Effector memory CD4-positive, alpha-beta T cell (primary cell): ENCODE measurements at places on chromosomes 3 and 15.

GRCh38 chr3:64056606-64057180 is 33.4 kb upstream of the PSMD6 start:
- H3K36me3 ChIP-seq = no peaks in the 10 kb centered on the region
- no peaks in the 10 kb centered on the region for H3K4me1 ChIP-seq
- H3K4me3 ChIP-seq = no peak overlapping the region

DNA sequence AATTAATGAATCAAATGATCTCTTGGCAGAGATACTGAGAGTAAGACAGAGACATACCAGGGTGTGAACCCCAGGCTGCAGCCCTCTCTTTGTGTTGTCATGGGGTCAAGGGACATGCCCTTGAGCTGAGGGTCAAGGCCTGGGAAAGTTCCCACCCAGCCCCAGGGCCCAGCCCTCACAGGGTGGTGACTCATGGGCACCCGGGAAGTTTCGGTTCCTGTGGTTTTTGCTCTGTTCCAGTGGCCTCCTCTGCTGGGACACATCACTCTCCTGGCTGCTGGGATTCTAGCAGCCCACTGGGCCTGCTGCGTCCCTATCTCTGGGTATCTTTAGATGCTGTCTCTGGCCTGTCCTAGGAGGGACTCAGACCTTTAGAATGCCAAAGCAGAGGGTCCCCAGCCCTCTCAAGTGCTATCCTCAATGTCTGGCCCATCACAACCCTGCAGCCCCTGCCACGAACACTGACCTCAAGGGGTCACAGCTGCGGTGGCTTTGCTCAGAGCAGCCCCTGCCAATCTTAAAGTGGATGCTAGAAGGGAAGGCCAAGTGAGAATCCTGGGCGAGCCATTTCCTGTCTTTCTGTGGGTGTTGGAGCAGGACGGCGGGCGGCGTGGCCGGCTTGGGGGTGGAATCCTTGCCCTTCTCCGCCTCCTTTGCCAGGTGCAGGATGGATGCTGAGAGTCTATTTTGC is 148.4 kb upstream of the TLE3 start:
- no peak overlapping the region for H3K27ac ChIP-seq
- no peak for DNase-seq
- H3K27me3 ChIP-seq = no peaks in the 10 kb centered on the region
- H3K36me3 ChIP-seq = no peaks in the 10 kb centered on the region

GRCh38 chr15:25345943-25346342 is 92.9 kb downstream of the UBE3A start:
- H3K4me3 ChIP-seq = no peak overlapping the region
- no peaks in the 10 kb centered on the region for H3K27me3 ChIP-seq
- DNase-seq = no peak
- H3K36me3 ChIP-seq = peaks cover 12% of the 10 kb centered on the region

GRCh38 chr3:160746976-160747375 is 9.1 kb upstream of the PPM1L start:
- no peak overlapping the region for H3K27ac ChIP-seq
- H3K4me3 ChIP-seq = no peak overlapping the region
- no peak for DNase-seq
- no peaks in the 10 kb centered on the region for H3K4me1 ChIP-seq

- H3K36me3 ChIP-seq = no peaks in the 10 kb centered on the region
- no peak for DNase-seq
- H3K4me3 ChIP-seq = no peak overlapping the region
- peaks cover 6% of the 10 kb centered on the region for H3K27me3 ChIP-seq
- no peaks in the 10 kb centered on the region for H3K4me1 ChIP-seq
These were observed 219.3 kb upstream of the PRICKLE2 start for GRCh38 chr3:64444490-64445108.

DNA sequence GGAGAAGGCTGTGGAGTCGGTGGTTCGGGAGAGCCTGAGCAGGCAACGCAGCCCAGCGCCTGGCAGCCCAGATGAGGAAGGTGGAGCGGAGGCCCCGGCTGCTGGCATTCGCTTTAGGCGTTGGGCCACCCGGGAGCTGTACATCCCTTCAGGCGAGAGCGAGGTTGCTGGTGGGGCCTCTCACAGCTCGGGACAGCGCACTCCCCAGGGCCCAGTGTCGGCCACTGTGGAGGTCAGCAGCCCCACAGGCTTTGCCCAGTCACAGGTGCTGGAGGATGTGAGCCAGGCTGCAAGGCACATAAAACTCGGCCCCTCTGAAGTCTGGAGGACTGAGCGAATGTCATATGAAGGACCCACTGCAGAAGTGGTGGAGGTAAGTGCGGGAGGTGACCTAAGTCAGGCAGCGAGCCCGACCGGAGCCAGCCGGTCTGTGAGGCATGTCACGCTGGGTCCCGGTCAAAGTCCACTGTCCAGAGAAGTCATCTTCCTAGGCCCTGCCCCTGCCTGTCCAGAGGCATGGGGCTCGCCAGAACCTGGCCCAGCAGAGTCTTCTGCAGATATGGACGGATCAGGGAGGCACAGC is 26.7 kb downstream of the SYNM start:
- no peaks in the 10 kb centered on the region for H3K27me3 ChIP-seq
- no peaks in the 10 kb centered on the region for H3K4me1 ChIP-seq
- H3K27ac ChIP-seq = no peak overlapping the region
- no peak for DNase-seq
- no peak overlapping the region for H3K4me3 ChIP-seq

DNA sequence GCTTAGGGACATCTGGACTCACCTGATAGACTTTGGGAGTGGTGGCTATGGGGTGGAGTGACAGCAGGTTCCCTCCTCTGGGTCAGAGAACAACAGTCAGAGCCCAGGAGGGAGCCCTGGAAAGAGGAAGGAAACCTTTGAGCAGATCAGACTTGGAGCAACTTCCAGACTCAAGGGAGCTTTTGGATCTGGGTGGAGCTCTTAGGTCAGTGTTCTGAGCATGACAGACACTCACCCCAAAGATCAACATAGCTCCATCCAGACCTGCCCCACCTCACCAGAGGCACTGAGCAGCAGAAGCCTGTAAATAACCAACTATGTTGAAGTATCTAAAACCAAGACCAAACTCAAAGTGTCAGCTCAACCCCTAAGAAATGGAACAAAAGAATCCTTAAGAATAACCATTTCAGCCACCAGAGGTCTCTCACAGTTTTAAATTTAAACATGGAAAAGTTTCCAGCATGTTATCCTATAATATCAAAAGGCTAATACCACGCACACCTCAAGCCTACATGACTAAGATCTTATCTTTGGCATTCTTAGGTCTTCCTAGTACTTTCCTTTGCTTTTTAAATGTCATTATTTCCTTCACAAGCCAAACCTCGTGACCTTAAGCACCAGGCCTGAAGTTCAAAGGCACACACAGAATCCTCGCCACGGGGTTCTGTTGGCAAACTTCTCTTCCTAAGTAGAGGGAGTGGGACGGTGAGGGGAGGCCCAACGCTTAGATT is 56.4 kb downstream of the UMPS start:
- no peaks in the 10 kb centered on the region for H3K4me1 ChIP-seq
- H3K4me3 ChIP-seq = no peak overlapping the region
- H3K36me3 ChIP-seq = no peaks in the 10 kb centered on the region
- no peak for DNase-seq

GRCh38 chr3:172106037-172106954 is 66.9 kb downstream of the FNDC3B start:
- H3K4me3 ChIP-seq = no peak overlapping the region
- H3K27me3 ChIP-seq = no peaks in the 10 kb centered on the region
- H3K27ac ChIP-seq = peak overlapping the region; percentile 58
- no peaks in the 10 kb centered on the region for H3K36me3 ChIP-seq

DNA sequence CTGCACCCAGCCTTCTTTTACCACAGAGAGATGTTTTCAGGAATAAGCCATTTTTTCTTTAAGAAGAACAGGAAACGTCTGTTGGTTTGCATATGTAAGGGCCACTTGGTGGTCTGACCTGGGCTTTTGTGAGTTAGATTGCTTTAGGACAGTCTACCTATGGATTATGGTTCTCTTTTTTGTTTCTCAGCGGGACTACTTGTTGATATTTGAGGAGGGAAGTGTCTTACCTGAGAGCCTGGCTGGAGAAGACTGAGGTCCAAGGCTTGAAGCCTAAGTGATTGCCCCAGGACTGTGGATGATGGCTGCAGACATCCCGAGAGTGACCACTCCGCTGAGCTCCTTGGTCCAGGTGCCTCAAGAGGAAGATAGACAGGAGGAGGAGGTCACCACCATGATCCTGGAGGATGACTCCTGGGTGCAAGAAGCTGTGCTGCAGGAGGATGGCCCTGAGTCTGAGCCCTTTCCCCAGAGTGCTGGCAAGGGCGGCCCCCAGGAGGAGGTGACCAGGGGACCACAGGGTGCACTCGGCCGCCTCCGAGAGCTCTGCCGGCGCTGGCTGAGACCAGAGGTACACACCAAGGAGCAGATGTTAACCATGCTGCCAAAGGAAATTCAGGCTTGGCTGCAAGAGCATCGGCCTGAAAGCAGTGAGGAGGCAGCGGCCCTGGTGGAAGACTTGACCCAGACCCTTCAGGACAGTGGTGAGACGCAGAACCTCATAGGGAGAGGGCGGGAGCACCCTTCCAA is 3.0 kb downstream of the ZSCAN2 start:
- peaks cover 3% of the 10 kb centered on the region for H3K36me3 ChIP-seq
- no peak overlapping the region for H3K27ac ChIP-seq
- no peak for DNase-seq
- no peak overlapping the region for H3K4me3 ChIP-seq
- peaks cover 23% of the 10 kb centered on the region for H3K4me1 ChIP-seq
- no peaks in the 10 kb centered on the region for H3K27me3 ChIP-seq

DNA sequence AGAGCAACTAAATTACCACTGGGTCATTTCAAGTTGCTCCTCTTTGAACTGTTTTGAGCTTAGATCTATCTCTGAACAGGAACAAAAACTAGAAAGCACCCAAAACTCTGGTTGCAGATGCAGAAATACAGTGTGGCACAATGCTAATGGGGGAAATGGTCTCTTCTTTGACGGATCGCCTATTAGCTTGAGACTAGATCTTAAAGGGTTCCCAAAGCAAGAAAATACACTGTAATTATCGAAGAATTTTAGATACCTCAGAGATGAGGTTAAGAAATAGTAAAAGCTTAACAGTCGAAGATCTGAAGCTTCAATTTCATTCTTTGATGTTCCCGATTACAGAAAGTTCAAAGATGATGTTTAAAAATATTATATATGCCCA is 818 bp downstream of the PPP1R2 start:
- peaks cover 49% of the 10 kb centered on the region for H3K4me1 ChIP-seq
- no peaks in the 10 kb centered on the region for H3K27me3 ChIP-seq
- peak overlapping the region; percentile 98 for H3K4me3 ChIP-seq
- H3K36me3 ChIP-seq = no peaks in the 10 kb centered on the region
- peak overlapping the region; percentile 98 for H3K27ac ChIP-seq
- DNase-seq = no peak

DNA sequence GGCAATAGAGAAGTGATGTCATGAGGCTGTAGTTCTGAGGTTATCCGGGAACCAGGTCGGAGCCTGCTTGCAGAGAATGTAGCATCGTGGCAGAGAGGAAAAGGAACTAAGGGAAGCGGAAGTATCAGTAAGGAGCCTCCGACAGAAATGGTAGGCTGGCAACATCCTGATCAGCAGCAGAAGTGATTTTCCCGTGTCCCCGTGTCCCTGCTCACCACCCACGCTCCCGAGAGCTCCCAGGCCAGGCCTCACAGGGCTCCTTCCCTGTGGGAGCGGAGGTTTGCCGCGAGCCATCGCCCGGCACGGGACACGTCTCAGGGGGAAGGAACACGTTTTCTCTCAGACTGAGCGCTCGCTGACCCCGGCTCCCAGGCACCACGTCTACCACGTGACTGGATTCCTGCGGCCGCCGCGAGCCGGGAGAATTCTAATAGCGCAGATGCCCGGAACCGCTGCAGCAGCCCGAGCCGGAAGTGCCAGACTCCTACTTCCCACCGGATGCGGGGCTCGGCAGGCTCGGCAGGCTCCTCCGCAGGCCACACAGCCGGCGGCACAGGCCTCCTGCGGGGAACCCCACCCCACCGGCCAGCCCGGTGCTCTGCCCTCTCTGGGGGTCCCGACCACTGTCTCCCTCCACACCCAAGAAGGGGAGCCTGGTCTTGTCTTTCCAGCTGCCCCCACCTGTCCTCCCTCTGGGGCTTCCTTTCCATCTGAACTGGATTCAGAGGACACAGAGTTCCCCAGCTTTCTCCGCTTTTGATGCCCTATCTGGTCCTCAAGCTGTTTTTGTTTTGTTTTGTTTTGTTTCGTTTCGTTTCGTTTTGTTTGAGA is 99.3 kb downstream of the BDH1 start:
- H3K4me3 ChIP-seq = peak overlapping the region; percentile 70
- H3K36me3 ChIP-seq = no peaks in the 10 kb centered on the region
- no peak for DNase-seq
- H3K27ac ChIP-seq = no peak overlapping the region

- H3K4me1 ChIP-seq = no peaks in the 10 kb centered on the region
- no peak overlapping the region for H3K27ac ChIP-seq
- no peaks in the 10 kb centered on the region for H3K36me3 ChIP-seq
- no peak overlapping the region for H3K4me3 ChIP-seq
- no peak for DNase-seq
- H3K27me3 ChIP-seq = no peaks in the 10 kb centered on the region
These were observed 396.5 kb upstream of the GBE1 start for GRCh38 chr3:82157952-82158351.

GRCh38 chr3:122389892-122390291 is 5.9 kb downstream of the FAM162A start:
- H3K4me1 ChIP-seq = no peaks in the 10 kb centered on the region
- no peak overlapping the region for H3K27ac ChIP-seq
- no peaks in the 10 kb centered on the region for H3K36me3 ChIP-seq

DNA sequence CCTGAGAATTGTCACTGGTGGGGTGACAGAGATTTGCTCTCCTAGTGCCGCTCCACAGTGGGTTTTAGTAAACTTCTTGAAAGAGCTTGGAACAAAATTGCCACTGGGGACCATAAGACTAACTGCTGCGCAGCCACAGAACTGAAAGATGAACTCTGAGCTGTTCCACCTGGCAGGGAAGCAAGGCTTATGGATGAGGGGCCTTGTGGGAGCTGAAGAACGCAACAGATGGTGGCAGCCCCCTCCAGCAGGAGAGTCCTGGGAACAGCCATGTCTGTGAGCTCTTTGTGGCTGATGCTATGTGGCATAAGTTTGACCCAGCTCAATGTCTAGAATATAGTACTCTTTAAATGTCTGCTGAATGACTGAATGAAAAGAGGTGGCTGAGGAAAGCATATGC is 66.8 kb upstream of the C2CD4B start:
- no peak overlapping the region for H3K4me3 ChIP-seq
- H3K36me3 ChIP-seq = no peaks in the 10 kb centered on the region
- H3K27ac ChIP-seq = no peak overlapping the region
- no peaks in the 10 kb centered on the region for H3K4me1 ChIP-seq
- no peaks in the 10 kb centered on the region for H3K27me3 ChIP-seq

- no peaks in the 10 kb centered on the region for H3K36me3 ChIP-seq
- no peak overlapping the region for H3K27ac ChIP-seq
- DNase-seq = no peak
- H3K27me3 ChIP-seq = no peaks in the 10 kb centered on the region
- no peaks in the 10 kb centered on the region for H3K4me1 ChIP-seq
These were observed 8.1 kb downstream of the CEMIP start for GRCh38 chr15:80787316-80787715.

GRCh38 chr3:158753854-158754253 is 21.6 kb upstream of the RARRES1 start:
- no peak for DNase-seq
- no peak overlapping the region for H3K27ac ChIP-seq
- no peaks in the 10 kb centered on the region for H3K27me3 ChIP-seq

- no peaks in the 10 kb centered on the region for H3K36me3 ChIP-seq
- H3K27ac ChIP-seq = no peak within 1 kb of the TSS
- no peaks in the 10 kb centered on the region for H3K27me3 ChIP-seq
- no peaks in the 10 kb centered on the region for H3K4me1 ChIP-seq
- DNase-seq = no peak
These were observed at the start of gene GPR15 for GRCh38 chr3:98531622-98532274. GPR15 (plus strand) TSS chr3:98531978; CDS start chr3:98532034, 56 bp downstream.

- DNase-seq = no peak
- H3K4me3 ChIP-seq = no peak overlapping the region
- no peak overlapping the region for H3K27ac ChIP-seq
- H3K36me3 ChIP-seq = no peaks in the 10 kb centered on the region
These were observed 6.9 kb downstream of the ATXN7 start for GRCh38 chr3:63870615-63871005.
